ENCODE measurements at places on chromosomes 6 and 20. TPM values are rescaled to one million over a fixed set of nuclear protein-coding genes. Genes with fewer than 3 reads are reported as not detected.

Gene REM1
- total RNA-seq = 0.19 TPM

Gene RIPOR3
- 13.2 TPM for total RNA-seq

Gene RAET1L
- total RNA-seq = not detected

Gene DSP
- total RNA-seq = 27.3 TPM

Gene MAS1L
- not detected for total RNA-seq

Gene FLOT1
- 71.3 TPM for total RNA-seq

Gene HLA-G
- not detected for total RNA-seq

Gene ADGRF5
- 43.1 TPM for total RNA-seq

Gene CLDN20
- total RNA-seq = not detected

Gene DEFB124
- total RNA-seq = not detected

Gene GFRA4
- not detected for total RNA-seq

Measured in regular cardiac myocyte (primary cell).